ENCODE measurements at places on chromosomes 2 and 18.

- DNase-seq, result no peak
These were observed 557.3 kb downstream of the CNTNAP5 start for GRCh38 chr2:124582387-124582786.

- peak; percentile 55 for DNase-seq
These were observed at the start of gene LRP1B for GRCh38 chr2:142131010-142131669. Gene LRP1B (minus strand): TSS chr2:142131016. CDS start chr2:142130729, 287 bp downstream.

DNA sequence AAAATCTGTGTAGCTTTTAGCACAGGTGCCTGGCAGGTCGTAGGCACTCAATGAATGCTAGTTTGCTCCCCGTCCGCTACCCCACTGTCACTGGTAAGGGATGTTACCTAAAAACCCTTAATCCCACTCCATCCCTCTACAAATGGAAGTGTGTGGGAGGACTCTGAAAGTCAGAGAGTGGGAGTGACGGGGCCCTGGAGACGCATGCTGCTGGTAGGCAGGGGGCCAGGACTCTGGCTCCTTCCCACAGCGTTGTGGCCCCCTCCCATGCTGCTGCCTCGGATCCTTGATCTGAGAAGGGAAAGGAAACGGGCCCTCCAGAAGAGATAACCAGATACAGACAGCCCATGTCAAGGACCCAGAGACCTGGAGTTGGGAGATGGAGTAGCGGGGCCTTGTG lies 249.3 kb downstream of the HAUS1 start:
- DNase-seq, result no peak

DNA sequence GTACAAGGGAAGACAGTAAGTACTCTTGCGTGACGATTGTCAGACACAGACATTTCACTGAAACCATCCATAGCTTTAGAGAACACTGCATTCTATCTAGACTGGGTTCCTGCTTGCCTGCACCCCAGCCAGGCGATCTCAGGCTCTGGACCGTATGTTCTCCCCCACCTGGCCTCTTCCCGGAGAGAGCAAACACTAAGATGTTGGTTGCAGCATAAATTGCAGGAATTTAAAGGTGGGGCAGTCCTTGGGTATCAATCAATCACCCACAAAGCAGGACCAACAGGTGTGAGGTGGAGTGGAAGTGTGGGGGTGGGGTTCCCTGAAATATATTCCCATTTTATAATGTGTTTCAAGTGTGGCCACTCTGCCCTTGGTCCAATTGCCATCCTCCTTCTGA lies 103.6 kb upstream of the TGFA start:
- no peak for DNase-seq

- DNase-seq, result no peak
These were observed 199.6 kb downstream of the VAPA start for GRCh38 chr18:10113121-10114022.

GRCh38 chr2:109459485-109459884 lies 154.3 kb downstream of the SEPTIN10 start:
- DNase-seq, result no peak

- DNase-seq, result no peak
These were observed 233.3 kb downstream of the INSIG2 start for GRCh38 chr2:118321432-118322105.

GRCh38 chr2:107801498-107801897 lies 25.2 kb upstream of the RGPD4 start:
- DNase-seq, result no peak

GRCh38 chr2:45825001-45825651 lies 173.7 kb downstream of the PRKCE start:
- no peak for DNase-seq

DNA sequence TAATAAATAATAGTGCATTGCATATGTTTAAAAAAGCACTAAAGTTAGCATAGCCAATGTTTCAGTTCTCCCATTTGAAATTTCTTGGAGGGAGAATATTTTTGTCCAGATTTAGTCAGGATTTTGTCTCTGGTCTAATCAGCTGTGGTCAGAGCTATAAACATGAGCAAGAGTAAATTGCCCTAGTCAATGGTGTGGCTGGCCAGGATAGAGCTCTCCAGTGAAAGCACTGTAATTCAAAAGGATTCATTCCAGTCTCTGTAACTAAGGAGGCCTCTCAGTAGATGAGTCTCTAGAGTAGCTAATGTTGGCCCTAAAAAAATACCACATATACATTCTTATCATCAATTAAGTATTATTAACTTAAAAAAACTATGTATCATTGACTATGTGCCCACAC lies 241.6 kb downstream of the CDCA7 start:
- no peak for DNase-seq

DNA sequence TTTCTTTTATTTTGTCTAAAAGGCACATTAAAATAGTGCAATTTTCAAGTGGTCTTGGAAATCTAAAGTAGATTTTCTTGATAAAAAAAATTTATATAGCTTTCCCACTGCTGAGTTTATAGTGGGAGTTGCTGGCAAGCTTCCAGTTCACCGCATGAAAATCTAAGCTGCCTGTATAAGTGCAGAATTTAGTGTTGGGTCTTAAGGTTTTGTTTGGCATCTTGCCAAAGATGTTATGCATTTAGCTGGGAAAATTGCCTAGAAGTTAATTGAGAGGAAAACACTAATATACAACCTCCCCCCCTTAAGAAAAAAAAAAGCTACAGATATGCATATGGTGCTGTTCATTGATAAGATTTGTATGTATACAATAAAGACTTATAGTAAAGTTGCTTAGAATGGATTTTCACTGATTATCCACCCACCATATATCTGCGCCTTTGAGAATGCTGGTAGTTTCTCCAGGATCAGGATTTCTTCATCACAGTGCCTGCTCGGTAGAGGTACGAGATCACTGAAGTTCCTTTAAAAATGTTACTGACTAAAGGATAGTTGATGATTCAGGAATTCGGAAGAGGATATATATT lies 803.2 kb upstream of the POU3F3 start:
- no peak for DNase-seq

- DNase-seq, result peak; percentile 24
These were observed 45.3 kb upstream of the SPAG16 start for GRCh38 chr2:213238753-213239495.

DNA sequence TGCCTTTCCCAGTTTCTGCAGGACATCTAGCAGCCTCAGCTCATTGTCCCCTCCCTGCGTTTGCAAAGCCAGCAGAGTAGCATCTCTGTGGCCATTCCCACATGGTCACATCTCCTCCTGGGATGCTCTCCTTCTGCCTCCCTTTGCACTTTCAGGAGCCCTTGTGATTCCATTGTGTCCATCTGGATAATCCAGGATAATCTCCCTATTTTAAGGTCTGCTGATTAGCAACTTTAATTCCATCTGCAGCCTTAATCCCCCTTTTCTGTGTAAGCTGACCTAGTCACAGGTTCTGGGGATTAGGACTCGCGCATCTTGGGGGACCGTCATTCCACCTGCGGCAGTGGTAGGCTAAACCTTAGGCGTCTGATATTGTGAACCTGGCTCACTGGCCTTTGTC lies 70.7 kb downstream of the NEDD4L start:
- DNase-seq, result no peak

DNA sequence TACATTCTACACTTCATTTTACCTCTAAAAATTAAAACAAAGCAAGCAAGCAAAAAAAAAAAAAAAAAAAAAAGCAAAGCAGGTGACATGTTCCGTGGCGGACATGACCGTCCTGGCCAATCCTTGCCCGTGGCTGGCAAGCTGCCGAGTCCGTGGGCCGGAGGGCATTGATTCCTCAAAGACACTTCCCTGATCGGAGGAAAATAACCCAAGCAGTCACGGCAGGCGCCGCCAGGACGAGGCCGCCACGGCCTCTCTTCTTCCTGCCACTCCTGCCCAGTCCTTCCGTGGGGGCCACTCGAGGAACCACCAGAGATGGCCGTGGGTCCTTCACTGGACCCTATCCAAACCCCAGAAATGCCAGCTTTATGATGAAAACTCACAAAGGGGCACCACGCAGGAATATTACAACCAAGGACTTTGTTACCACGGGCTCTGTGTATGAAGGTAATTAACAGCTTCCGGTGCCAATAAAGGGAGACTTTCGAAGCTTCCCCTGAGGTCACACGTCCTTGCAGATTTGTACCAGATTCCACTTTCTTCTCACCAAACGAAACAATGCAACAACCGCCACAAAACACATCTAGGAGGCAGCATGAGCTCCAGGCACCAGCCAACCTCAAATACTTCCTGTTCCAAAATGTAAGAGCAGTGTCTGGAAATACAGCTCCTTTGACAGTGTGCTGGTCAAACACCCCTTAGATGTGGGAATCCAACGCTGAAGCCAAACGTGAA lies 170.3 kb downstream of the HDAC4 start:
- no peak for DNase-seq

- DNase-seq, result no peak
These were observed 4.8 kb upstream of the STARD7 start for GRCh38 chr2:96213379-96213778.

GRCh38 chr2:81181845-81182244 lies 877.3 kb upstream of the LRRTM1 start:
- no peak for DNase-seq

All from NCI-H460 (cell line).